SJSA1 (cell line): ENCODE measurements at places on chromosomes 1 and 21.

- no peak for DNase-seq
Measured at GRCh38 chr21:18155508-18156193, 89.0 kb upstream of the CHODL start.

GRCh38 chr1:70234733-70235132 lies 13.6 kb downstream of the SRSF11 start:
- DNase-seq, result no peak

DNA sequence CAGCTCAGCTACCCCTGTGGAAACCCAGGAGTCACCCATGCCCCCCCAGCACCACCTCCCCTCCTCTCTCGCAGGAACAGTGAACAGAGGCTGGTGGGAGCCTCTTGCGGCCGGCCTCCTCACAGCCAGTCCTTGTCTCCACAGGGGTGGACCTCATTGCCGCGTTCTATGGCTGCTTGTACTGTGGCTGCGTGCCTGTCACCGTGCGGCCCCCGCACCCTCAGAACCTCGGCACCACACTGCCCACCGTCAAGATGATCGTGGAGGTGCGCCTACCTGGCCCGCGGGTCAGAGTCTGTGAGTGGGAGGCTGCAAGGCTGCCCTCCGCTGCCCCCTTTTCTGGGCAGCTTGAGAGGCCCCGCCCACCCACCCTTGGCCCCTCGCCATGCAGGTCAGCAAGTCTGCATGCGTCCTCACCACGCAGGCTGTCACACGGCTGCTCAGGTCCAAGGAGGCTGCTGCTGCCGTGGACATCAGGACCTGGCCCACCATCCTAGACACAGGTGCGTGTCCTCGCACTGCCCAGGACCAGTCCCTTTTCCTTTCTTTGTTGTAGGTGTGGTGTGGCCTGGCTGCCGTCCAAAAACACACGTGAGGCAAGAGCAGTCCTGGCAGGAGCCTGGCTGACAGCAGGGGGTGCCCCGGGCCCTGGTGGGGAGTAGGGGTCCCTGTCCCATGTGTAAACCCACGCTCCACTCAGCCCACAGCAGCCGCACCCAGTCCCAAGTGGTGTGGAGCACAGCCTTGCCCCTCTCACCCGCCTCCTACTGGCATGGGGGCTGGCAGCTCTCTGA lies 50.3 kb downstream of the S100B start:
- DNase-seq, result no peak

GRCh38 chr1:167671727-167672511 lies 41.9 kb downstream of the RCSD1 start:
- no peak for DNase-seq

- no peak for DNase-seq
Measured at GRCh38 chr1:151356696-151357095, 9.6 kb upstream of the RFX5 start.

- peak; percentile 55 for DNase-seq
Measured at GRCh38 chr21:42336054-42336453, 14.7 kb downstream of the TFF2 start.
